CD4-positive, alpha-beta T cell treated with Interleukin-4 for 4 hours (primary cell): ENCODE measurements at places on chromosomes 1 and 21.

DNA sequence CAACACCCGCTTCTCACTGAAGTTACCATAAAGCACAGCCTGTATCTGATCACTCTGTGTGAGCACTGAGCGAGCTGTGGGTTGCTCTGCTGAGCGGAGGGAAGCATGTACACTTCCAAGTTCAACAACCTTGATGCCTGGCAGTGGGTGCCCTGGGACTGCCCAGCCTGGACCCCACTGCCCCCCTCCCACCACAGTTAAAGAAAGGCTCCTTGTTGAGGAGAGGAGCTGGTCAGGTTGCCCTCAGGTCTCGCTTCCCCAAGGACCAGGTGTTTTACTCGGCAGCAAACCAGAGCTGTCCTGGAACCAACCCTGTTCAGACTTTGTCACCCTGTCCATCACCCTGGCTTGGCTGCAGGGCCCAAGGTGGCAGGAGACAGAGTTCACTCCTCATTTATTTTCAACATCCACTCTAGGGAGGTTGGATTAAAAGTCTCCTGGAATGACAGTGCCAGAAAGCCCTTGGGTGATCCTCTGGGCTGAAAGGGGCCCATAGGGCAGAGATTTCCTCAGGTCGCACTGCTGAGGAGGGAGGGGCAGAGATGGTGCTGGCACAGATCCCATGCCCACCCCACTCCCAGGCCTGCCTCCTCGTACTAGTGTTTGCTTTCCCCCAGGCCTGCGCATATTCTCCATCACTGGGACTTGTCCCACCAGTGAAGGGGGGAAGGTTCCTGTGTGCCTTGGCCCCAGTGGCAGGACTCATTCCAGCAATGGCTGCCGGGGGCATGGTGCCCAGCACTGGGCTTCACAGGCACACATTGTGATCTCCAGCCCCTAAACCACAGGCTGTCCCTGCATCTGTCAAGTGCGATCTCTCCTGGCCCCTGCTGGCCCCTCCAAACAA lies 101.7 kb downstream of the TRABD2B start:
- no peak for DNase-seq

DNA sequence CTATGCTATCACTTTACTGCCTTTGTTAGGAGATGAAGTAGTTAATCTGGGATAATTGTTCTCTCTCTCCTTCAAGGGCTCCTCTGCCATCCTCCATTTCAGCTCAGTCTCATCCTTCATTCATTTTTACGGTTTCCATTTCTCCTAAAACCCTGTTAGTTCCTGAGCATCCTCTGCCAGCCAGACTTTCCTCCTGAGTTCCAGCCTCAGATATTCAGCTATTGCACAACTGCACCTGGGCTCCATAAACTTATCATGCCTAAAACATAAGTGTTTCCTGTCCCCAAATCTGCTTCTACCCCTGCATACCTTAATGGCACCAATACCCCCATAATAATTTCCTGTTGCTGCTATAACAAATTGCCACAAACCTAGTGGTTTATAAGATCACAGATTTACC lies 39.6 kb upstream of the SOX13 start:
- DNase-seq: no peak

DNA sequence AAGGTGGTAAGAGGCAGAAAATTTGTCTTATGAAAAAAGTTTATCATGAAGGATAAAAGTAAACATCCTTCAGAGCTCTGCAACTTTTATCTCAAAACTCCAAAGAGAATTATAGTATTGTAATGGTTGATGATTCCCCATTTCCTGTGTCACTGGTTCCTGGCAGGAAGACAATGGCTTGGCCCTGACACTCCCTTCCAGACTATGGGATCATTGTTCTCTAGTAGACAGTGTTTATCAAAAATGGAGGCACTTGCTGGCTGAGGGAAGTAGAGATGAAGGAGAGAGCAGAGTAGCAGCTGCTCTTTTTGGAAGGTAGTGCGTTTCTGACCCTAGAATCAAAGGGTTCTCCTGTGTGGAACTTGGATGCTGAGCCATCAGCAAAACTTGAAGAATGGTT lies 145.9 kb upstream of the ATP1B1 start:
- no peak for DNase-seq

DNA sequence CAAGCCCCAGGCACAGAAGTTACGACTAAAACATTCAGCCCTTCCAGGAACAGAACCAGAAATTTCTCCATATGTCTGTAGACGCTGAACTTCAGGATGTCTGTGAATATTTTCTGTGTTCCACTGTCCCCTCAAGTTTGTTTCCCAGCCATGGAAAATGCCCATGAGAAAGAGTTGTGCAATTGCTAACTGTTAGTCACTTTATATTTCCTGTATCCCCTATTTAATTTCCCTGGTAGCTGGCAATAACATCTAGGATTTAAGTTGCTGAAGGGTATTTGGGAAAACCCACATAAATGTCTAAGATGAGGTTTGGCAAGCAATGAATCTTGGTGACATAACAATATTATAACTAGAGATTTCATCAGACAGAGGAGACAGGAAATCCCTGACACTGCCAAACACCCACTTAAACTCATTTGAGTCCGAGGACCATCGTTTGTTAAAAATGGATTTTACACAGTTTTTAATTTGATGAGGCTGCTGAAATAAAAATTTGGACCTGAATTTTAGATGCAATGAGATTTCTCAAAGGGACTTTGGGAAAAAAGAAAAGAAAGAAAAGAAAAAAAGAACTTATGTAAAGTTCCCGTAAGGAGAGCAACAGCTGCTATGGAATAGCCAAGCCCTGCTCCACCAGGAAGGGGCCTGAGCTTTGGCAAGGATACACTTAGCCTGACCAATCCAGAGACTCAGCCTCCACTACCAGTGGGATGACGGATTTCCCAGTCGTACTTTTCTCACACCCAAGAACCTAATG lies 21.8 kb upstream of the ERRFI1 start:
- no peak for DNase-seq

DNA sequence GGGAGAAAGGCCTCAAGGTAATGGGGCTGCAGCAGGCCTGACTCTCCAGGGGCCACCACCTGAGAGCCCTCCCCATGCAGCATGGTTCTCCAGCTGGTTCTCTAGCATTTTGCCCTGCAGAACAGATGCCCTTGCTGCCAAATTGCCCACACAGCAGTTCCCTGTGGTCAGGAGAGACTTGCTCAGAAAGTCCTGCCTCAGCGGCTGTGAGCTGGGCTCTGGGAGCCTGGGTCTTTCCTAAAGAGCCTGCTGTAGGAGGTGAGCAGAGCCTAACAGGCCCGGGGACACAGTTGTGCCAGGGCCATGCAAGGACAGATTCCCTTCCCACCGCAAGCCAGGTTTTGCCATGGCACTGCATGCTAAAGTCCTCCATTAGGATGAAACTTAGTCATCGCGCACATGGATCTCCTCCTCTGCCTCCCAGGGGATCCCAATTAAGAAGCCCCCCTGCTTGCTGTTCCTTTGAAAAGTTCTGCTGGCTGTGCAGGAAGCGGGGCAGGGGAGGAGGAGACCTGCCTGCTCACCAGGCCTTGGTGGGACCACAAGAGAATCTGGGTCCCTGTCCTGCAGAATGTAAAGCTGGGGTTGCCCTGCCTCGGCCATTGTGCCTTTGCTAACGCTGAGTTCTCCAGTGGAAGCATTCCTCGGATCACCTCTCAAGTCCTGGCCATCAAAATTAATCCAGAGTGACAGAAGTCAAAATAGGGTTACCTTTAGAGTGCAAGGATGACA lies 21.4 kb downstream of the TEX35 start:
- DNase-seq: no peak

- no peak for DNase-seq
Measured at GRCh38 chr1:8680664-8681650, 136.5 kb downstream of the RERE start.

GRCh38 chr1:94063379-94063778 lies 57.6 kb downstream of the ABCA4 start:
- no peak for DNase-seq

- no peak for DNase-seq
Measured at GRCh38 chr1:87250336-87250735, 78.3 kb upstream of the LMO4 start.

- DNase-seq: no peak
Measured at GRCh38 chr1:236063919-236064673, 794 bp downstream of the NID1 start.

- no peak for DNase-seq
Measured at GRCh38 chr1:238951809-238952208, 434.6 kb upstream of the CHRM3 start.

- no peak for DNase-seq
Measured at GRCh38 chr1:36872858-36873257, 161.5 kb downstream of the GRIK3 start.

- no peak for DNase-seq
Measured at GRCh38 chr1:167328816-167329483, 108.3 kb downstream of the POU2F1 start.

DNA sequence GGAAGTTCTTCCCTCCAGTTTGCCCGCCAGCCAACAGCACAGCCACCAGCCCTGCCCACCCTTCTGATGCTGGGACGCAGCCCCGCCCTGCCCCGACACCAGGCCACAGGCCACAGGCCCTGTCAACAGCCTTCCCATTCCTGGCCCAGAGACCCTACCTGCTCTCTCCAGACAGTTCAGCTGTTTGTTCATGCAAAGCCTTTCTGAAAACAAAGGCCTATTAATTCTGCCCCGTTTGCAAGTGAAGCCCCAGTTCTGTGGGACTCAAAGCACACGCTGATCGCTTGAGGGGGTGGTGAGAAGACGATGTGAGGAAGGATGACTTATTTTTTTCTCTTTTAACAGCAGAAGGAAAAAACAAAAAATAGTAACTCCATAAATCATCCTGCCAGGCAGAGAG lies 55.4 kb upstream of the KIF26B start:
- DNase-seq: no peak

DNA sequence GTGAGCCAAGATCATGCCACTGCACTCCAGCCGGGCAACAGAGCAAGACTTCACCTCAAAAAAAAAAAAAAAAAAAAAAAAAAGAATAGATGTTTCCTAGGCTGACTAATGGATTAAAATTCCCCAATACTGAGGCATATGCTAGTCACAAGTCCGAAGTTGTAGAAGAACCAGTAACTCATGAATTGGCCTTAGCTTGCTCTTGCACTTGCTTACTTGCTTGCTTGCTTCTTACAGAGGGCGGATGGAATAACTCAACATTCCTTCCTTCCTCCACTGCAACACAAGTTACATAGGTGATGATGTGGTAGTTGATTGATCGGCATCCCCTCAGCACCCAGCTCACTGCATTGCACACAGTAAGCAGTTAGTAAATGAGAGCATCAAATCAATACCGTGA lies 2.8 kb upstream of the TARS2 start:
- DNase-seq: no peak

GRCh38 chr1:210372931-210373627 lies 44.4 kb downstream of the HHAT start:
- no peak for DNase-seq

- DNase-seq: no peak
Measured at GRCh38 chr1:179178183-179178582, 51.3 kb downstream of the ABL2 start.

DNA sequence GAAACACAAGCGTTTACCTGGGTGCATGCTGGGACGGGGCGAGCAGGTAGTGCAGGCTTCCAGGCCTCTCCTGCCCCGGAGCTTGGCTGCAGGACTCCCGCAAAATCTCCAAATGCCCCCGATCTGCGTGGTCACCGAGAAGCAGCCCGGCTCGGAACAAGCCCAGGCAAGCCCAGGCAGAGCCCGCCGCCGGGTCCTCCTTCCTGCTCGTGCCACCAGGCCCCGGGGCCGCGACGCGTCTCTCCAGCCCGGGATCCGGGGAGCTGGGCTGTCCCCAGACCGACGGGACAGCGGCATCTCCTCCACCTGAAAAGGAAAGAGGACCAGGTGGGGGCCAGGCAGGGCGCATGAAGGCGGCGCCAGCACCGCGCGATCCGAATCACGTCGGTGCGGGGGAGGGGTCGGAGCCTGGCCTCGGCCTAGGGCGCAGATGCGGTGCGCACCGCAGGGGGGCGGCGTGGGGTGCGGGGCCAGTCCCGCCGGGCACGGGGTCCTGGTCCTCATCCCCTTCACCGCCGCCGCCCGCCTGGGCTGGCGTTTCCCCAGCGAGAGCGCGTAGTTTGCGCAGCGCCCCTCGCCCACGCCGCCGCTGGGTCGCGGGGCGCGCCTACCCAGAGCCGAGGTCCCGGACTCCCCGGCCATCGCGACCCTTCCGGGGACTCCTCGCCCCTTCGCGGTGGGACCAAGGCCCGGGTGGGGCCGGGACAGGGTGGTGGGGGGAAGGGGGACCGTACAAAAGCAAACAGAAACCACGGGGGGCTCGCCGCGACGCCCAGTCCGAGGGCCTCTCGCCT lies 52.4 kb upstream of the H6PD start:
- no peak for DNase-seq

DNA sequence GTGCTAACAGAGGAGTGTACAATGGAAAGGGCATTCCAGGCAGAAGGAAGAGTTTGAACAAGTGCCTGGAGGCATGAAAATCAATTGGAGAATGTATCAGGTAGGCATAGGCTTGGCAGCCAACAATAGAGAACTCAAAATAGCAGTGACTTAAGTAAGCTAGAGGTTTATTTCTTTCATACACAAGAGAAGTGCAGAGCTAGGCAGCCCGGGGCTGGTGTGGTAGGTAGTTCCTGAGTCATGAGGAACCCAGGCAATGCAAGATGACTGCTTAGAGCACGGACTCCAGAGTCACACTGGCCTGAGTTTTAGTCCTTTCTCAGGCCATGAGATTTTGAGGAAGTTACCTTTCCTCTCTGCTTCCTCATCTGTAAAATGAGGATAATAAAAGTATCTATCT lies 74.8 kb upstream of the LRRN2 start:
- no peak for DNase-seq

- DNase-seq: no peak
Measured at GRCh38 chr1:4797016-4797410, 142.6 kb downstream of the AJAP1 start.

GRCh38 chr1:204177133-204177532 lies 11.0 kb upstream of the REN start:
- no peak for DNase-seq

DNA sequence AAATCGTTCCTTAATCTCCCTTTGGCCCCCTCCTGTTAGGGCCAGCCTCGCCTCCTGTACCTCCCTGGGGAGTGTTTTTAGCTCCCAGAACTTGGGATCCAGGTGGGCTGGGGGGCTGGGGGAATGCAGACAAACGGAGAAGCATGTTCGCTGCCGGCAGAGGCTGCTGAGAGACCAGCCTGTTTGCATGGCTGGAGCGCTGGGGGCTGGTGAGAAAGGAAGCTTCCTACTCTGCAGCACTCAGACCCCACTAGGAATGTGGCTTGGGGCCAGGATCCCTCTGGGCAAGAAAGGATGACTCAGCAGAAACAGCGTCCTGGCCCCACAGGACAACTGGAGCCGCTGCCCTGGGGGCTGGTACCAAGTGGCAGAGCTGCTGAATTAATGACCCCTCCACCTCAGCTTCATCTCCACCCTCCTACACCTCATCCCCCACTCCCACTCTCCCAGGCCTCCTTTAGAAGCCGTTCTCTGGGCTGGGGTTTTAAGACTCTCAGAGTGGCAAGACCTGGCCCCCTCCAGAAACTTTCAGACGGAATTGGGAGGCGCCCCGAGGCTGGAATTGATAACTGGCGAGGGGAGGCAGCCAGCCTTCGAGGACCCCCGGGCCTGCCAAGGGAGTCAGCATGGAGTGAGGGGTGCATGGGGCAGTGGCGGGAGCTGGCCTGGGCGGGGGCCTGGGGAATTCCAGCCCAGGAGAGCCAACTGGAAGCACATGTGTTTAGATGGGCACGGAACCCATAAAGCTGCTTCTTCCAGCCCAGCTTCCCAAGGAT lies 28.5 kb upstream of the EPS8L3 start:
- DNase-seq: no peak

- DNase-seq: no peak
Measured at GRCh38 chr1:42037586-42037985, 115.6 kb upstream of the GUCA2B start.

GRCh38 chr1:119794230-119794875 lies 16.9 kb downstream of the REG4 start:
- DNase-seq: no peak
